ENCODE measurements at places on chromosomes 2 and 18.
A peak's percentile ranks its signal among the peaks of the same experiment; 100 is the strongest.

- DNase-seq: no peak
These were observed 45.9 kb downstream of the ACVR1 start for GRCh38 chr2:157830266-157830665.

DNA sequence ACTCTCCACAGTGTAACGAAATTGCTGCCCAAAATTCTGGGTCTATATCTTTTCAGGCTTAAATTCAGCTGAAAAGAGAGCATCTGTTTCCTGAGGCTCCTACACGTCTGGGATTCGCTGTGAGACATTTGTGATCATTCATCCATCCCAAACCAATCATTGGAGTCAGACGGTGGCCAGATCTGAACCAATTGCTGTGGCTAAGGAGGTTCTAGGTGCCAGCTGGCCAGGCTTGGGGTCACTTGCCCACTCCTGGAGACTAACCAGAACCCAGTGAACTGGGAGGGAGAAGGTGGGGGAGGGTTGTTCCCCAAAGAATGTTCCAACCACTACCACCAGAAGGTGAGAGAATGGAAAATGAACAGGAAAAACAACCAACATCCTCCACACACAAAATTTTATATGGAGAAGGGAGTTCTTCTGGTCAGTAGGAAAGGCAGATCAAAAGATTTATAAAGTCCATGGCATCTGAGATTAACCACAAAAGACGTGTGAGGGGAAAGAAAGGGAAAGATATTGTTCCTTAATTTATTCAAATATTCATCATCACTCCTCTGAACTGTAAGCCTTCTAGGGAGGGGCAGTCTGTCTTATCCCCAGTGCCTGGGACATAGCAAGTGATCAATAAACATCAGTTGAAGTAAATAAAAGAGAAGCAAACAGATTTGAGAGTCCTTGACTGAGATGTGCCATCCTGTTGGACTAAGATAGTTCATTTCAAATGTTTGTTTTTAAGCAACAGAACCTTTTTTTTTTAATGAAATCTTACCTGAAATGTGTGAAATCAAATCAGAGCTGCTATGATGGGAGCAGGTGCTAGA lies 3.0 kb upstream of the RTKN start:
- no peak for DNase-seq

DNA sequence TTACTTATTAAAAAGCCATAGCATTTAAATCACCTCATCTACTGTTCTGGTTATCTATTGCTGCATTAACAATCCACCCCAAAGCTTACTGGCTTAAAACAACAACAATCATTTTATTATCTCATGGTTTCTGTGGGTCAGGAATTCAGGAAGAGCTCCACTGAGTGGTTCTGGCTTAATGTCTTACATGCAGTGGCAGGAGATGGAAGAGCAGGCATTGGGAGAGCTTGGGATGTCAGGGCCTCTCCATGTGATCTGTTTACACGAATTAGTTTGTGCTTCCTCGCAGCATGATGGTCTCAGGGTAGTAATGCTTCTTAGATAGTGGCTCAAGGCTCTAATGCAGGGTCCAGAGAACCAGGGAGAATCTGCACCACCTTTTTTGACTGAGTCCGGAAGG lies 14.4 kb upstream of the REL start:
- no peak for DNase-seq

DNA sequence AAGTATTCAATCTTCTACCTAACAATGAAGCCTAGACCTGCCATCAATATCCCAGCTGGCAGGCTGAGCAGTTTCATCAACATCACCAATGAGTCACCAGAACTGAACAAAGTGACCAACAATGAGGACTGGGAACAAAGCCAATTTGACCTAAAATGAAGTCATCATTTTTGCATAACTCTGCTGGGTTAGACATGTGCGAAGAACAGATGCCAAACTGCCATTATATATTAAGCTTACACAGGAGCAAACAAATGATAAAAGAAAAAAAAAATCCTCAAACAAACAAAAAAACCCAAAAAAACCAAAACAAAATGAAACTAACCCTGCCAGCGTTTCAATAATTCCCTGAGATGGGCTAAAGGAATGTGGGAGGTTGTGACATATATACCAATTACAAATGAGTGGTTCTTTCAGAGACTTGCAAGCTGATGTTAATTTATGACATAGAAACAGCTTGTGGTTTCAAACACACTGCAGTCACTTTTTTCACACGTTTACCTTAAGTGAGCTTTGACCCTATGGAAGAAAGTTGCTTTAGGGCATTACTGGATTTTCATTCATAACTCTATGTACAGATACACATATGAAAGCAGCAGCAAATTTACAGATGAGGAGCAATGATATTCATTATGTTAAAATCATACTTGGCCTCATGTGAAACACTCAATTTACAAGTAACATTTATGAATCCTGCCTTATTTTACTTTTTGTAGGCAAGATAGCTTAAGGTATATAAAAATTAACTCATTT lies 56.9 kb upstream of the CCDC141 start:
- DNase-seq: no peak

DNA sequence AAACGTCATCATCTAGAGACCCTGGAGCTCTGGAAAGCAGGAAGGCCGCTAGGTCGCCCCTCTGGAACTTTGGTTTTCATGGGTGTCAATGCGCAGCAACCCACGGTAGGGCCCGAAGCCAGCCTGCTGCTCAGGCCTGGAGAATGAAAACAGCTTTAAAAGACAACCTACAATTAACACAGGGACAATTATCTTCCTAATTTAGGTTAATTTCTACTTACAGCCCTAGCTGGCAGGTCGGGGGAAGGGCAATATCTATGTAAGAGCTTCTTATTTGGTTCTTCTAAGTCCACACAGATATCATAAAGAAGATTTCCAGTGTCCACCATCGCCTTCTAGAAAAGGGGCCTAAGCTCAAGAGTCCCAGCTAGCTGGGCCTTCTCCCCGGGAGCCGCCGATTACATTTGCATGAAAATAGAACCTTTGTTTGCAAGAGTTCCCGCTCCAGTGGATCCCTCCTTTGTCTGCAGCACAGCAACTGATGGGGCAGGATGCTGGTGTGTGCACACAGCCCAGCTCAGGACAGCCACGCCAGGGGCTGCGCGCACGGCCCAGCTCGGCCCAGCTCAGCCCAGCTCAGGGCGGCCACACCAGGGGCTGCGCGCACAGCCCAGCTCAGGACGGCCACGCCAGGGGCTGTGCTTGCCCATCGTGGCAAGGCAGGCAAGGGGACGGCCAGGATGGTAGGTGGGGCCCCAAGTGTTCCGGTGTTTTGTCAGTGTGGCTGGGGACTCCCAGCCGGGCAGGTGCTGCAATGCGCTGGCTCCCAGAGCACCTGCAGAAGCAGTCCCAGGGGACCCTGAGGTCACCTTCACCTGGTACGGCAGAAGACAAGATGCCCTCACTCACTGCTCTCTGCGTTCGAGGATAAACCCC lies 109.1 kb downstream of the HDAC4 start:
- no peak for DNase-seq

- DNase-seq: no peak
These were observed 97.0 kb downstream of the NEB start for GRCh38 chr2:151637271-151637781.

DNA sequence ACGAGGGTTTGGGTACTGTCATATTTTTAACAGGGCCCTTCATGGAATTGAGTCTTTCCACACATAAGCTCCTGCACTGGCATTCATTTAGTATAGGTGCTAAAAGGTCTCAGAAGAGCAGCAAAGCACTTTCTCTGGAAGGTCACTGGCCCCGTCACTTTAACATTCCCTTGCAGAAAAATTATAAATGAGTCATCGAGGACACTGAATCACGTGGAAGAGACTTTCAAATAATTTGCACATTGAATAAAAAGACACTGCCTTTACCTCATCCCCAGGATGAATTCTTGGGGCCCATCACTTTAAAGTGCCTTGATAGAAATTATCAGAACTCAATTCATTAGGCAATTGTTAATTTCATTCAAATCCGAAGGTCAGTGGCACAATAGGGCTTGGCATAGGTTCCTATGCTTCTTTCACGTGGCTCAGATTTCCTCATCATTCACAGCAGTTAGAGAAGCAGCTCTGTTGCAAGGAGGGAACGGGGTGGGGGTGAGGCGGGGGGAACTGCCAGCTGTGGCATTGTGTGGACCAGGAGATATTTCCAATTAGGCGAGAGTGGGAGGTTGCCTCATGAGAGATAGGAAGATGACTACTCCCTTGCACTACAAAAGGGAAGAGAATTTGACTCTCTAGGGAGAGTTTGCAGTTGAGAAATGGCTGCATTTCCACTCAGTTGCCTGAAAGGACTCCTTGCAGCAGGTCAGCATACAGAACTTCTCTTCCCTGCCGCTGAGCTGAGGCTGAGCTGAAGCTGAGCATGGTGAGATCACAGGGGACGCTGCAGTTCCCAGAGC lies 86.3 kb upstream of the NPAS2 start:
- no peak for DNase-seq

- peak; percentile 44 for DNase-seq
These were observed 384.0 kb downstream of the NBAS start for GRCh38 chr2:15177103-15177502.

DNA sequence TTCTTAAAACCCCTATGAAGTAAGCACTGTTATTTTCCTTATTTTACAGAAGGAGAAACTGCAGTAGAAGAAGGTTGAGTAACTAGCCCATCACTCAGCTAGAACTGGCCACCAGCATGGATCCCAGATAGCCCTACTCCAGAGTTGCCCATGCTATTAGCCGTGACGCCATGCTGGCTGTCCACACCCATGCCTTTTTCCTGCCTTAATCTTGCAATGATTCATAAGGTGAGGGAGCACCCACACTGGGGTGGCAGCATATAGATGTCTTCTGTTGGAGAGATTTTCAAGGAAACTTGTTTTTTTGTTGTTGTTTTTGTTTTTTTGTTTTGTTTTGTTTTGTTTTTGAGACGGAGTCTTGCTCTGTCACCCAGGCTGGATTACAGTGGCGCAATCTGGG lies 204.1 kb upstream of the HAAO start:
- no peak for DNase-seq
